Colonic mucosa (tissue), 4 donors: ENCODE measurements at places on chromosomes 16 and 17.

DNA sequence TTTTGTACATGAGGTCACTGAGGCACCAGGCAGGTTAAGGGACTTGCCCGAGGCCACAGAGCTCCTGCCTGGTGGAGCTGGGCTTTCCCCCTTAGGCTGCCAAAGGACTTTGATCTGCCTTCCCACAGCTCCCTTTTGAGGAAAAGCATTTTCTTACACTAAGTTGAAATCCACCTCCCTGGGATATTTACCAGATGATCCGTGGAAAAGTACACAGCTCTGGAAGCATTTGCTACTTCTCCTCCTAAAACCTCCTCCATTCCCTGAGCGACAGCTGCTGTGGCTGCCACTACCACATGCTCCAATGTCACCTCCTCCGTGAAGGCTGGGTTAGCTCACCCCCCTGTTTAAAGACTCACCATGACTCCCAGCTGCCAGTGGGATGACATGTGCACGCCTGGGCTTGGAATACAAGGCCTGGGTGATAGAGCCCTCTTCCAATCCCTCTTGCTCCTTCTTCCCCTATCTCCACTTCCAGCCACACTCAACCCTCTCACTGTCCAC is 1.2 kb upstream of the MPRIP start:
- DNase-seq, result peak; percentile 61

DNA sequence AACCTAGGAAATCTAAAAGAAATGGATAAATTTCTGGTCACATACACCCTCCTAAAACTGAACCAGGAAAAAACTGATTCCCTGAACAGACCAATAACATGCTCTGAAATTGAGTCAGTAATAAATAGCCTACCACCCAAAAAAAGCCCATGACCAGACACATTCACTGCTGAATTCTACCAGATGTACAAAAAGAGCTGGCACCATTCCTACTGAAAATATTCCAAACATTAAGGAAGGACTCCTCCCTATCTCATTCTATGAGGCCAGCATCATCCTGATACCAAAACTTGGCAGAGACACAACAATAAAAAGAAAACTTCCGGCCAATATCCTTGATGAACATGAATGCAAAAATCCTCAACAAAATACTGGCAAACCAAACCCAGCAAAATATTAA is 52.9 kb downstream of the TTC19 start:
- no peak for DNase-seq

- DNase-seq, result no peak
These were observed 22.2 kb downstream of the KRT23 start for GRCh38 chr17:40915199-40915661.

GRCh38 chr17:60391471-60392041 is 377 bp downstream of the USP32 start:
- no peak for DNase-seq

GRCh38 chr16:1524366-1524765 is 9.1 kb upstream of the TMEM204 start:
- DNase-seq, result no peak

DNA sequence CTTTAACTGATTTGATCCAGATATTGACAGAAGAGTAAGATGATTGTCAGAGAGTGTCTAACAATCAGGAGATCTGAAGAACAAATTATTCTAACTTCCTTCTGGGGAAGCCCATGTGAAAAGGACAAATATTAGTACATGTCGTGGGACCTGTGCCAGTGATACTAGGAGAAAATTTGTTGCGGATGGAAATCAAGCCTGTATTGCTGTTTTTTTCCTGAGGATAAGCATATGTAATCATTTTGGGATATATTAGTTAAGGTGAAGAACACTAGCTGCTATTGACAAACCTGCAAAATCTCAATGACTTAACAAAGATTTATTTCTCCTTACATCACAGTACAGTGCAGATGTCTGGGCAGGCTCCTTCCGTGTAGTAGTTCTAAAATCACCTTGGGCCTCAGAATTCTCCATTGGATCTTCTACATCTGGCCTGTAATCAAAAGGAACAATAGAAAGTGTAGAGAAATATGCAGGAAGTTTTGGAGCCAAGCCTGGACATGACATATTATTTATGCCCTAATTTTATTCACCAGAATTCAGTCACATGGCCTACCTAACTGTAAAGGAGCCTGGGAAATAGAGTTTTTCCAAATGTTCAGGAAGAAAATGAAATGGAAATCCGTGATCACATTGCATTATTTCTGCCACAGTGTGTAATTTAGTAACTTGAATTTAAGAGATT is 58.3 kb downstream of the CYB561 start:
- DNase-seq, result no peak

DNA sequence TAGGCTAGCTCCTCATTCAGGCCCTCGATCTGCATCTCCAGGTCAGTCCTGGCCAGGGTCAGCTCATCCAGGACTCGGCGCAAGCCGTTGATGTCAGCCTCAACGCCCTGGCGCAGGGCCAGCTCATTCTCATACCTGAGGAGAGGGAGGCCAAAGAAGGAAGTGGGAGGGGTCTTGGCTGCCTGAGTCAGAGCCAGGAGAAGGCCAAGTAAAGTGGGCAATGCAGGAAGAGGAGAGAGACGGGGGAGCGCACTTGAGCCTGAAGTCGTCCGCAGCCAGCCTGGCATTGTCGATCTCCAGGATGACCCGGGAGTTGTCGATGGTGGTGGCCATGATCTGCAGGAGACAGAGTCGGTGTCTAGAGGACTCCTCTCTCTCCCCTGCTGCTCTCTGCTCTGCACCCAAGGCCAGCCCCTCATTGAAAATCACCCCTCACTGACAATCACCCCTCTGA is 1.8 kb downstream of the KRT15 start:
- DNase-seq, result no peak

DNA sequence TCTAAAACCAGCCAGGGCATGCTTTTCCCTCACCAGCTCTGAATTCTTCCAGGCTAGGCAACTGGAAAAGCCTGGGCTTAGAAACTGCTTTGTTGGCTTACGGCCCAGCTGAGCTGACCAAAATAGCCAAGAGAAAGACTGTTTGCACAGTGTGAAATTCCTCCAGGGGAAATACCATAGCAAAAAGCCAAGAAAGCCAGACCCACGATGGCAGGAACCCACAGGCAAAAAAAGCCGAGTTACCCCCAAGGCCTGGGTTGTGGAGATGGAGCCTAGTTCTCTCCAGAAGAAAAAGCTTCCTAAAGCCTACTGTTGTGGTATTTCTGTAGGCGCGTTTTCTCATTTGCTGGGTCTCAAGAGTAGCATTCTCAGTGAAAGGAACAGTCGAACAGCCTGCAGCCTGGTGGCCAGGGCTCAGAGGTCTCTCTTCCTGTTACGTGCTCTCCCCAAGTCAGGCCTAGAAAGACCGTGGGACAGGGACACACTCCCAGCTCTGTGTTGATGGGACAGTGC is 9.2 kb downstream of the SP2 start:
- peak; percentile 40 for DNase-seq

DNA sequence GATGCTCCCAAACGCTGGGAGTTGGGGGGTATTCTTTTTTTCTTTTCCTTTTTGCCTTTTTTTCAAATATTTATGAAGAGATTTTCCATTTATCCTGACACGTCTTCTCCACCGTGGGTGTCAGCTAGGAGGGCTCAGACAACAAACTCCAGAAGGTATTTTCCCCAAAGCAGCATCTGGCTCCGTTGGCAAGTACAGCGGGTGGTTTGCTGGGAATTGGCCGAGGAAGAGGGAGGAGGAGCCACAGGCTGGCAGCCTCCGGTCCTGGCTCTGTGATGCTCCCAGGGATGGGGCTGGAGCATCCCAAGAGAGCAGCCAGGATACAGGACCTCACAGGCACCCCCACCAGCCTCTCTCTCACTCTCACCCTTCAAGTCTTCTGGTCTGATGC is 10.9 kb upstream of the CACNG4 start:
- no peak for DNase-seq
